ENCODE measurements at places on chromosomes 7 and 10. TPM values are rescaled to one million over a fixed set of nuclear protein-coding genes. Genes with fewer than 3 reads are reported as not detected.

The NPSR1 gene
- polyA plus RNA-seq: not detected

- DNase-seq: no peak
Observed at GRCh38 chr10:4121502-4122380, 336.7 kb upstream of the KLF6 start.

DNA sequence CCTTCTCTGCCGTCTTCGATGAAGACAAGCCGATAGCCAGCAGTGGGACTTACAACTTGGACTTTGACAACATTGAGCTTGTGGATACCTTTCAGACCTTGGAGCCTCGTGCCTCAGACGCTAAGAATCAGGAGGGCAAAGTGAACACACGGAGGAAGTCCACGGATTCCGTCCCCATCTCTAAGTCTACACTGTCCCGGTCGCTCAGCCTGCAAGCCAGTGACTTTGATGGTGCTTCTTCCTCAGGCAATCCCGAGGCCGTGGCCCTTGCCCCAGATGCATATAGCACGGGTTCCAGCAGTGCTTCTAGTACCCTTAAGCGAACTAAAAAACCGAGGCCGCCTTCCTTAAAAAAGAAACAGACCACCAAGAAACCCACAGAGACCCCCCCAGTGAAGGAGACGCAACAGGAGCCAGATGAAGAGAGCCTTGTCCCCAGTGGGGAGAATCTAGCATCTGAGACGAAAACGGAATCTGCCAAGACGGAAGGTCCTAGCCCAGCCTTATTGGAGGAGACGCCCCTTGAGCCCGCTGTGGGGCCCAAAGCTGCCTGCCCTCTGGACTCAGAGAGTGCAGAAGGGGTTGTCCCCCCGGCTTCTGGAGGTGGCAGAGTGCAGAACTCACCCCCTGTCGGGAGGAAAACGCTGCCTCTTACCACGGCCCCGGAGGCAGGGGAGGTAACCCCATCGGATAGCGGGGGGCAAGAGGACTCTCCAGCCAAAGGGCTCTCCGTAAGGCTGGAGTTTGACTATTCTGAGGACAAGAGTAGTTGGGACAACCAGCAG is 60.4 kb upstream of the BTBD16 start:
- DNase-seq: no peak

DNA sequence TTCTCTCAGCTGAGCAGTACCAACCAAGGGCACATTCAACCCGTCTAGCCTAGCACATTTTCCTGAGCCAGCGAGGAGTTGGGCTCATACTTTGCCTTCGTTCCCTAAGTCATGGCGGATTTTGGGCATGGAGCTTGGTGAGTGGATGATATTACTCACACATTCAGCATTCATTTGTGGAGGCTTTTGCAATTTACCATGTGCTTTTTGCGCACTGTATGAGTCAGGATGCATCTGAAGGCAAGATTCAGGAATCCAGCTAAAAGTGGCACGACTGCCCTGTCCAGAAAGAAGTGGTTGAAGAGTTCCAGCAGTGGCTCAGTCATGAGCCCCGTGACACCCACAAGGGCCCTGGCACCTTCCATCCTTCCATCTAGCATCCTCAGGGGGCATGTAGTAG is 24.2 kb upstream of the MGMT start:
- no peak for DNase-seq

All from IMR-90 (cell line).